ENCODE measurements at places on chromosomes 3 and 15.

DNA sequence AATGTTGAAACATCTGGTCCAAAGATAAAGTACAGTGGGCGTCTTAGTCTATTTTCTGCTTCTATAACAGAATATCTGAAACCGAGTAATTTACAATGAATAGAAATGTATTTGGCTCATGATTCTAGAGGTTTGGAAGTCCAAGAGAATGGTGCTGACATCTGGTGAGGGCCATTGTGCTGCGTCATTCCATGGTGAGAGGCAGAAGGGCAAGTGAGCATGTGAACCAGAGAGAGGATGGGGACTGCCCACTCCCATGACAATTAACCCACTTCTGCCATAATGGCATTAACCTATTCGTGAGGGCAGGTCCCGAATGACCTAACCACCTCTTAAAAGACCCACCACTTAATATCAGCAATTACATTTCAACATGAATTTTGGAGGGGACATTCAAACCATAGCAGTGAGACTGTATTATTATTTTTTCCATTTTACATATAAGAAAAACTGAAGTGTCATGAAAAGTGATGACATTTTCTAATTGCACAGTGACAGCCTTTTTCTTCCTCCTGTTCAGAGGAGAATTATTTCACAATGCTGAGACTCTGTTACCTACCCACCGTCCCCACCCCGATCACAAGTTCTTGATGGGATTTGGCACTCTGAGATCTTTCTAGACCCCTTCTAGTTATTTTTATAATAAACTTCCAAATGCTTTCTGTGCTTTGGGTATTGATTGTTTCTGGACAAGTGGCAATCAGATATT lies 238.8 kb downstream of the RPLP1 start:
- no peak for DNase-seq

DNA sequence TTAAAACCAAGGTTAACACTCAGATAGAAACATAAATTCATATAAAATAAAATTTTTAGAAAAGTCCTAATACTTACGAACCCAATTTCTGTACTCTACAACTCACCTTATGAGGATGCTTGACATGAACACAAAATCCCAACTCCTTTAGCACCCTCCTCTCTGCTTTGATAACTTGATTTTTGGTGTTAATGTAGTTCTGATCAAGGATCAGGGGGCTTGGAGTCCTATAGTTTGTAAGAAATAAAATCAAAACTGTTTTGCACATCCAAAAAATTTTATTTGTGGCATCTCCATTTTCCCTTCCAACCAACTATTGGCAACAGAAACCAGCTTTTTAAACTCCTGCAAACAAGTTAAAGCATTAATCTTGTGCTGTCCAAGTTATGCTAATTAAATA lies 7.0 kb downstream of the CCNL1 start:
- no peak for DNase-seq

GRCh38 chr3:16452261-16452660 lies 61.2 kb downstream of the RFTN1 start:
- no peak for DNase-seq

DNA sequence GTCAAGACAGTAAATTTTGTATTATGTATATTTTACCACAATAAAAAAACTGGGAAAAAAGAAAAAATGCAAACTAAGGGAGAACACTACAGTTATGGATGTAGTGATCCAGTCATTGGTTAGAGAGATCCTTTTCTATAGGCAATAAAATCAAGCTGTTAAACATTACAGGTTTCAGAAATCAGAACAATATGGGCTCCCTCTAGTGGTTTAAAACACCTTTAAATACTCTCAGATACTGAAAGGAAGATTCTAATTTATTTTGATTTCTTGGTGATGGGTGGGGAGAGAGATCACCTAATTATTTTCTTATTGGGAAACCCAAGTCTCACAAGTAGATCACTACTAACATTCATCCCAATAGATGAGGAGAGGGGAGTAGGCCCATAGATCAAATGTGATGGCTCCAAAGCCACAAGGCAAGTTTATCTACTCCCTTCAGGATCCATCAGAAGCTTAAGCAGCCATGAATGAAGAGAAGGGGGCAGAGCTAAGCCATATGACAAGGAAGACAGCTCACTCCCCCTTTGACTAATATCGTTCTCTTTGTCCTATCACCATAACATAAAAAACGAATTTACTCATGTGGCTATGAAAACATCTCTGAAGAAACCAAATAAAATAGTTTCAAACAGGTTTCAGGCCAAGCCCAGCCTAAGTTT lies 118.6 kb downstream of the ANO10 start:
- no peak for DNase-seq

GRCh38 chr3:197353867-197354567 lies 55.6 kb upstream of the DLG1 start:
- no peak for DNase-seq

DNA sequence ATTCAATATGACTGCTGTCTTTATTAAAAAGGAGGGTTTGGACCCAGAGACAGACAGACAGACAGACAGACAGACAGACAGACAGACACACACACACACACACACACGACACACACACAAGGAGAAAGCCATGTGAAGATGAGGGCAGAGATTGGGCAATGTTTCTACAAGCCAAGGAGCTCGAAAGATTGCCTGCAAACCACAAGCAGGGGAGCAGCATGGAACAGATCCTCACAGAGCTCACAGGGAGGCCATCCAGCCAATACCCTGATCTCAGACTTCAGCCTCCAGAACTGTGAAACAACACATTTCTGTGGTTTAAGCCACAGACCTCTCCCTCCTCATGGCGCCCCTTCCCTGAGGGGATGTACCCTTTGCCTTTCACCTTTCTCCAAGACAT lies 35.8 kb upstream of the ABHD2 start:
- no peak for DNase-seq

GRCh38 chr15:97806766-97807165 lies 153.7 kb upstream of the ARRDC4 start:
- DNase-seq = no peak

GRCh38 chr3:138399766-138400165 lies 34.6 kb upstream of the ESYT3 start:
- DNase-seq = no peak

- DNase-seq = no peak
These were observed 1001.3 kb downstream of the PLOD2 start for GRCh38 chr3:145159640-145160039.

DNA sequence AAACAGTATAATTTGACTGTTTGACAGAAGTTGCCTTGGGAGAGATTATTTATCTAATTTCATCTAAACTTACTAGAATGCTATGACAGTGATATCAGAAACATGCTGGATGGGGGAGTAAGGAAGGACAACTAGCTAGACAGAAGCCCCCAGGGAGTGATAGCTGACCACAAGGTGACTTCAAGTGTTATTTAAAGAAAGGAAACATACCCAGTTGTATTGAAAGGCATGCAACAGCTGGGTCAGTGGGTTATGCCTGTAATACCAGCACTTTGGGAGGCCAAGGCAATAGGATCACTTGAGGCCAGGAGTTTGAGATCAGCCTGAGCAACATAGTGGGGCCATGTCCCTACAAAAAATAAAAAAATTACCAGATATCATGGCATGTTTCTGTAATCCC lies 69.6 kb downstream of the SLC49A4 start:
- no peak for DNase-seq

GRCh38 chr3:165624761-165625160 lies 212.5 kb downstream of the BCHE start:
- DNase-seq = no peak

DNA sequence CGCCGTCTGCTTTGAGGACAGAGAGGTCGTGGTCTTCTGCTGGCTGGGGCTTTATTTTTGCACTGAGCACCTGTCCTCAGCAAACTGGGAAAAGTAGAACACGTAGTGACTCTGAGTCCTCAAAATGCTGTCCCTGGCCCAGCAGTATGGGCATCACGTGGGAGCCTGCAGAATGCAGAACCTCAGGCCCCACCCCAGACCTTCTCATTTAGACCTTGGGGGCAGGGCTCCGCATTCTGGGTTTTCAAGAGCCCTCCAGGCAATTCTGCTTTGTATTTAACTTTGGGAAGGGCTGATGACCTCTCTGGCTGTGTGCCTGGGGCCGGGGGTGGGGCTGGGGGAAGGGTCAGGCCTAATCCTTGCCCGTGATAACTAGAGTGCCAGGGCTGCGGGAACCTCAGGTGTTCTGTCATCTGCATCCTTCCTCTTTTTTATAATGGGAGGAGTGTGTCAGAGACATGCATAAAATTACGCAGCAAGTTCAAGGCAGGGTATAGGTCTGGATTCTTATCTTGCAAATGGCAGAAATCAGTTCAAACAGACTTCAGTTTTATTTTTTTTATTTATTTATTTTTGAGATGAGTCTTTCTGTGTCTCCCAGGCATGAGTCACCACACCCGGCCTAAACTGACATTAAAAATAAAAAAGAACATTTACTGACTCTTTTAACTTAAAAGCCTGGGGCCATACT lies 11.1 kb downstream of the SLC6A6 start:
- DNase-seq = no peak

- DNase-seq = no peak
These were observed 42.6 kb downstream of the CD200R1L start for GRCh38 chr3:112804021-112804420.

Data from iPS DF 19.7 (cell line).